ENCODE measurements at places on chromosomes 7 and 10.

DNA sequence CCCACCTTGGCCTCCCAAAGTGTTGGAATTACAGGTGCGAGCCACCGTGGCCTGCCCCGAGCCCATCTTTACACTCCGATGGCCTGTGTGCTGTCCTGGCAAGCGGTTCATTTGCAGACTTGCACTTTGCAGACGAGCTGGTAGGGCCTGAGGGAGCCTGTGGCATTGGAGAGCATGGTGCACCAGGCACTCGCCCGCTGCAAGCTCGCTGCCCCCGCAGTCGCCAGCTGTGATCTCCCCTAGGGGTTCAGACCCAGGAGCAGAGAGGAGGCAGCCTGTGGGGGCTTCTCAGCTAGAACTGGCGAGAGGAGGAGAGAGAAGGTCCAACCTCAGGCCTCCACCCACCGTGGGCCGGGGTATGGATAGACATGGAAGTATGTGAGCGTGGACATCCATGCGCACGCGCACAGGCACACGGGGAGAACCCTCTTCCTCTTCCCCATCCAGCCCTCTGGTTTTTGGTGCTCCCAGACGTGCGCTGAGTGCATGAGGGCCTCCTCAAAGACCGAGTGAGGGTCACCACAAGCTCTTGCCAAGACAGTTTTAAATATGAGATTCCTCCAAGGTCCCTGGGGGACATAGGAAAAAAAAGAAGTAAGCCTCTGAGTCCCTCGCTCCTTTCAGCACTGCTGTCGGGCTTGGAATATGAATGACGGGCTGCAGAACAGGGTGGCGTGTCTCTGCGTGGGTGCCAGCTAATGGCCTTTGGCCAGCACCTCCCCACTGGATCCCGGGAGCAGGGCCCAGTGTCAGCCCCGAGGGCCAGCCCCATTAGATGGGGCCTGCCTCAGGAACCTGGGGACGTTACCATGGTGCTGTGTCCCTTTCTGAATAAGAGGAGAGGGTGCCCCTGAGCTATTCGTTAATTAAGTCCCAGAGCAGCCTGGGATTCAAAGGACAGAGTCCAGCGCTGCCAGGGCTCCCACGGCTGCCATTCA, 15.1 kb upstream of the TTYH3 start:
- DNase-seq: no peak

DNA sequence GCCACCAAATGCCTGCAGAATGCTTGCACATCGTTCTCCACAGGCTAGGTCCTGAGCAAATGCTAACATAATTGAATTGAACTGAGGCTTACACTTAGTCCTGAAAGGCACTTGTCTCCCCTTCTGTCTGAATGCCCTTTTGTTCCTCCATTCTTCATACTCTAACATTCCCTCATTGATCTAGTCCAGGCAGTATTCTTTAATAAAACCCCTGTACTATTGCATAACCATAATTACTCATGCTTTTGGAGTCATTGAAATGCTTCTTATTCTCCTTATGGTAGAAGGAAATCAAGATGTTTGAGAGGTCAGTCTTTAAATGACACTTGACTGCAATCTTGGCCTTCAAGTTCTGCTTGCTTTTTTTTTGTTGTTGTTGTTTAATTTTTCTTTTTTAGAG, 7.1 kb downstream of the PI4K2A start:
- DNase-seq: no peak

DNA sequence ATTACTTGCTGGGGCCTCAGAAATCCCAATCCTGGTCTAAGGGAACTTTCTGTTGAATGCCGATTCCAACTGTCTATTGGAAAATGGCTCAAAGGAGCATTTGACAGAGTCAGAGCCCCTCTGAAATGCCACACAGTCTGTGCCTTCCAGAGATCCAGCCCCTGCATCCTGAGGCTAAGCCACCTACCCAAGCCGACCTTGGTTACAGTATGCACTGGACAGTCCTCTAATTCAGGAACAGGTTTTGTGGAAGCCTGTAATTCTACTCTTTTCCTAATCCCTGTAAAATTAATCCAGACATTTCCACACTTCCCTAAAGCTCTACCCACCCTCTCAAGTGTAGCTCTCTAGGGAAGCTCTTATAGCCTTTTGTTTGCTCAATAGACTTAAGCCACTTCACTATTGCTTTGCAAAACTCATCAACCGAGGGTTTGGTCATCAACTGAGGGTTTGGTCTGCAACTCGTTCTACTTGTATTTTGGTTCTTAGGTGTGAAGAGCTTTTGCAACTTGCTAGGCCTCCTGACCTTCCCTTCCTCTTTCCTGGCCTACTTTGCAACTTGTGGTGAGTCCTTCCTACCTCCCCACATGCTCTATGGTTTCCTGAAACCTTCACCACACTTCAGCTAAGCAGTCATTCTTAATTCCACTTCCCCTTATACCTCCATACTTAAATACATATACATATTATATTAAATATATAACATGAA, 364.8 kb downstream of the SFMBT2 start:
- no peak for DNase-seq

- DNase-seq: peak; percentile 61
Observed at GRCh38 chr10:102113956-102114857, 6.0 kb downstream of the LDB1 start.

DNA sequence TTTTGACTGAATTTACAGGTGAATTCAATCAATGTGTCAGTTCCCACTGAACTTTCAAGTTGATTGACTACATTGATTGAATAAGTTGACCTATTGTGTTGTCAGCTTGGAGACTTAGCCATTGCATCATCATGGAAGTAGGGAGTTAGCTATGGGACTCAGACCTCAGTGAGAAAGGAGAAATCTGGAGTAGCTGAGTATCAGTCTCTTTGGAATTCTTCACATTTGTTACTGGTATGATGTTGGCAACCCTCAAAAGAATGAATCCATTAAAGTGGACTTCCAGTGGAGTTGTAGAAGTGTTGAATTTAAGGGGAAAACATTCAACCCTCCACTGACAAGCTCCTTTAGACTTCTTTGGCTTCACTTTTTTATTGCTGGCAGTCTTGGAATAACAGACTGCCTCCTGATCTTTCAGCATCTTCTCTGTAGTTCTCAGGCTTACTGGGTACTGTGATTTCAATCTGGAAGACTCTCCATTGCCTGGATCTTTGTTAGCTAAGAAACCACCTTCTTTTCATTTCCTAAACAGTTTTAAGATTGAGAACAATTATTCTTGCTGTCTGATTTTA, 160.3 kb upstream of the NRP1 start:
- DNase-seq: no peak

DNA sequence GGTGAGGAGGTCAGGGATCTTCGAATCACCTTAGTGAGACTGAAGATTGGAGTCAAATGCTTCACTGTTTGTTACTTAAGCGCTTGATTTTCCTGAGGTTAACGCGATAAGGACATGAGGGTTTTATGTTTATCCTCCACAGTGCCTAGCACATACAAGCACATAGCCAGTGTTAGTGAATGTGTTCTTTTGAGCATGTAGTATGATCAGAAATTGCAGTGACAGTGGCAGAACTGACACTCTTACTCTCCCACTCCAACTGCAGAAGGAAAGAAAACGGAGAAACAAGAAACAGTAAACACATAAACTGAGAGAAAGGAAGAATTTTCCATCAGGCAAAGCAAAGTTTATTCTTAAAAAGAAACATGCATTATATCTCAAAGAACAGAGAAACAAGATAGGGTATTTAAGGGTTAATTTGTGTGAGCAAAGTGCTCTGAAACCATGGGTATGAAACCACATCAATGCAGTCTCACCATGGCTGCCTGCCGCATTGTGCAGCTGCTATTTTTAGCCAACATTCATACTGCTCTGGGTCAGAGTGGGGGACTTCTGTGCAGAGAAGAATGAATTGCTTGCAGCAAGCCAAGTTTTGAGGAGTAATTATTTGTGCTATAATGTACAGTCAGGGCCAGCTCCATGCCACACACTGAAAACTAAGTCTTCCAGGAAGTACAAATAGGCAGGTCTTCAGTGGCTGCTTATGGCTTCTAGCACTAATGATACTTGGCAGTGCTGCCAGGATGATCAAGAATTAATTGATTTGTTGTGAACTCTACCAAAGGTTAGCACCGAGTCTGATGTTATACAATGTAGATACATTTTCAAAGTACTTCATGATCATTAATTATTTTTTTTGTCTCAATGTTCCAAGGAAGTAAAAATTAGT, 152.0 kb downstream of the MACC1 start:
- DNase-seq: no peak

- DNase-seq: no peak
Observed at GRCh38 chr7:115097175-115097671, 175.3 kb downstream of the MDFIC start.

DNA sequence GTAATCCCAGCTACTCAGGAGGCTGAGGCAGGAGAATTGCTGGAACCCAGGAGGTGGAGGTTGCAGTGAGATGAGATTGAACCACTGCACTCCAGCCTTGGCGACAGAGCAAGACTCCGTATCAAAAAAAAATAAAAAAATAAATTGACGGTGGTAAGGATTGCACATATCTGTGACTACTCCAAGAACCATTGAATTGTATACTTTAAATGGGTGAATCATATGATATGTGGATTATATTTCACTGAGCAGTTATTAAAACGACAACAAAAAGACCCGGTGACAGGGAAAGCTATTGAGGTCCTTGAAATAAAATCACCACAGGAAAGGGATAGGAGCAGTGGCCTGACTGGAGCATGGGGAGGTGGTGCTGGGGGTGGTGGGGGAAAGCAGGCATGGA, 31.2 kb upstream of the COMTD1 start:
- no peak for DNase-seq

- peak; percentile 89 for DNase-seq
Observed at GRCh38 chr7:70595755-70596597, 536.0 kb upstream of the GALNT17 start.

DNA sequence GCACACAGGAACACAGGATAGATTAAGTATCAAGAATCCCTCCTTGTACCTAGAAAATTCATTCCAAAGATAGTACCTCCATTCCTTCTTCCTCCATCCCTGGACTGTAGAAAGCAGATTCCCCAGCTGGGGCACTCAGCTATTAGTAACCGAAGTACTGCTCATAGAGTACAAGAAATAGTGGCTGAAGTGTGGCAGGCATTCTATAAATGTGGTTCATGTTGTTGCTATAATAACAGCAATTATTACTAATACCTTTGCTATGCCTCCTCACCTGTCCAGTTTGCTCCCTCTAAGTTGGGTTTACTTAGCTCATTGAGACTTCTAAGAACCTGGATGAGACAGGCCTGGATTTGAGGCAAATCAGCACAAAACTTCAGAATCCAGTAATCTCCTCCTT, 453.2 kb downstream of the GRM8 start:
- no peak for DNase-seq

GRCh38 chr7:111199643-111200042, 108.7 kb downstream of the LRRN3 start:
- no peak for DNase-seq

DNA sequence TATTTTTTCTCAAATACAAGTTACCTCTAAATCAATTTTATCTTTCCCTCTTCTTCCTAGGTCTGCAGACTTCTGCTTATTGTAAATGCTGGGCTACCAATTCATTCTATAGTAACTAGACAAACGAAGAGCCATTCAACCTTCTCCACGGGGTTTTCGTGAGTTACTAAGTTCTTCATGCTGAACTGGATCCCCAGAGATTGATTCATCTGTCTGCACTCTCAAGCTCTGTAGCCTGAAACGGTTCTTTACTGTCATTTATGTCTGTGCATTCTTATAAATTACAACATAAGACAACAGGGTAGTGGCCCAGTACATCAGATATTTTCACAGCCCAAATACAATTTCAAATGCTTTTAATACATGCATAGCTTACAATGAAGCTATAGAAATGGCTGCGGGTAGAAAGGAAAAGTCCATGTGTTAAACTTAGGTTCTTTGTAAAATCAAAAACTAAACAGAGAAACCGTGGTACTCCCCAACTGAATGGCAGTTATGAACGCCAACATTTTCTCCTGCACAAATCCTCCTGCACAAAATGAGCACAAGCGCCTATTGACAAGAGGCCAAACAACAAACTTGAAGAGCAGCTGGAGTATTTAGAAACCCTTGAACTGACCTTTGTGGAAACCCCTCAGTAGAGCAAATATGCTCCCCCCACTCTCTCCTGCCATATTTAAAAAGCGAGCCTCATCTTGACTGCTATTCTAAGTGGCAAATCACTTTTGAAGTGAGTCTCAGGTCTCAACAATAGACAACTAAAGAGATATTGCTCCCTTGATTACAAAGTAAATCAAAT, 20.7 kb downstream of the LAMB1 start:
- DNase-seq: no peak

- peak; percentile 74 for DNase-seq
Observed at GRCh38 chr10:62818426-62819011, 2.4 kb upstream of the EGR2 start.

DNA sequence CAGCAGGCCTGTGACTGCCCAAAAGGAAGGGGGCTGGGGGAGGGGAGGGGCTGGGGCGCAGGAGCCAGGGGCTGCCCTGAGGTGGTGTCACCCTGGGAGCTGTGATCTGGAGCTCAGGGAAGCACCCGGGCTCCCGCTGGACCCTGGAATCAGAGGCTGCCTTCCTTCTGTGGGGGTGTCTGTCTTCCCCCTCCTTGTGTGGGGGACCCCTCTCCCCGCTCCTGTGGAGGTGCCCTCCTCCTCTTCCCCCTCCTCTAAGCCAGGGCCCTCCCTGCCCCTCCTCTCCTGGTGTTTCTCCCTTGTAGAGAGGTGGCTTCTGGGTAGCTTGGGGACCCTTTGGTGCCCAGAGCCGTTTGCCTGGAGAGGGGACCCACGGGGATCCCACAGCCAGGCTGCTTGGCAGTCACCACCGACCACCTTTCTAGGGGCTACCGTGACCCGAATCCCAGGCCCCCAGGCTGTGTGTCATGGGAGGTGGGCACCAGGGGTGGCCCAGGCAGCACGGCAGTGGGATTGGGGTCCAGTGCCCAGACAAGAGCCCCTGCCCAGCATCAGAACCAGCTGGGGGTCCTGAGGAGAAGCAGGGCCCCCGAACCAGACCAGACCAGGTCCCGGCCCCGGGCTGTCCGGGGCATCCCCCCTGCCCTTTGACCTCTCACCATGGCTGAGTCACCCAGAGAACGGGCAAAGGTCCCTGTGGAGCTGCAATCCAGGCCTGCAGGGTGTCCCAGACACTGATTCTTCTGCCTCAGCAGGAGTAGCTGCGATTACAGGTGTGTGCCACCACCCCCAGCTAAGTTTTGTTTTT, 741 bp downstream of the PRAP1 start:
- DNase-seq: peak; percentile 61

GRCh38 chr10:61870526-61870895, 31.0 kb upstream of the ARID5B start:
- no peak for DNase-seq

DNA sequence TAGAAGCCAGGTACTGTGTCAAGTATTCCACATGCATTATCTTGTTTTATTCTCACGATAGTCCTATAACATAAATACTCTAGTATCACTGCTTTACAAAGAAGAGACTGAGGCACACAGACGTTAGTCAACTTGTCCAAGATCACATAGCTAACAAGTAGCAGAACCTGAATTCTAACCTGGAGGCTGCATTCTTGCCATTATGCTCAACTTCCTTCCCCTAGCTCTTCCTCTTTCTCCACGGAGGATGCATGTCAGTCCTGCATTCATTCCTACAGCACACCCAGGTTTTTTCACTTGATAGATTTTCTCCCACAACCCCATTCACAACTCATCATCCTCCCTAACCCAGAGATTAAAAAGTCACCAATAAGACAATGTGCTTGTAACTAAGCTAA, 388.5 kb upstream of the NFE2L3 start:
- no peak for DNase-seq

- DNase-seq: no peak
Observed at GRCh38 chr10:94075506-94075905, 81.8 kb downstream of the PLCE1 start.
